ENCODE measurements at places on chromosomes 16 and 17.
A peak's percentile ranks its signal among the peaks of the same experiment; 100 is the strongest.

DNA sequence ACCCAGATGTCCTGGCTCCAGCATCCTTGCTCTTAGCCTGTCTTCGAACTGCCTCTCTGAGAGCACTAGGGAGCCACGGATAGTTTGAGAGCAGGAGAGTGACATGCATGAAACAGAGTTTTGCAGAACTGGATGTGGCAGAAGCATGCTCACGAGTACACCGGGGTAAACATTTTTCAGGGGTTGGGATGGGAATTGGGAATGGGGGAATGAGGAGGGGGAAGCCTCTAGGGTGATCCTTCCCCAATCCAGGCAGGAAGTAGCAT lies 34.2 kb upstream of the CIBAR2 start:
- no peak for DNase-seq

DNA sequence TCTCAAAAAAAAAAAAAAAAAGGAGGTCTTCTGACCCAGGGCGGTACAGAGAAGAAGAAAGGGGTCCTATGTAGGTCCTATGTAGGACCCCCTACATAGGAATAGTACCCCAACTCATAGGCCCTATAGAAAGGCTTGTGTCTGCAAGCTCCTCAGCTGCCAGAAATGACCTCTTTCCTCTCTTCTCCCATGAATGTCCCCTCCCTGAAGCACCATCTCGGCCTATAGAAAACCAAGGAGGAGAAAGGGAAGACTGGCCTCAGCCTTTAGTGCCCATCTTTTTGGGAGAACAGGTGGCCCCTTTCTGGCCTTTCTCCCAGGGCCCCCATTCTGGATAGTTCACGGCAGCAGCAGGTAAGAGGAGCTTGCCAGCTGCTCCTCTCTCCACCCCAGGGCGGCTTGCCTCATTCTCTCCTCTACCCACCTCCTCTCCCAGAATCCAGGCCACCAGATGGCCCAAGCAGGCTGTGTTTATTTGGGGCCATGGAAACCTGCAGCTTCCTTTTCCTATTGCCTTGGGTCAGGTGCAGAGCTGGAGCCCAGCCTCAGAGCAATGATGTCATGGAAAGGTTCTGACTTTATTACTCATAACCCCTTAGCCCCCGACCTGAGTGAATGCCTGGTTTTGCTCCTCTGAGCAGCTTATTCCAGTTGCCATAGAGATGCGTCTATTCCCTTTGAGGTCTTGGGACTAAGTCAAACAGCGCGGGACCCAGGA lies 1.6 kb upstream of the MRPL58 start:
- no peak for DNase-seq

GRCh38 chr17:82014432-82014831 lies 8.2 kb downstream of the CENPX start:
- DNase-seq = no peak

- DNase-seq = no peak
Observed at GRCh38 chr17:40528692-40529417, 27.4 kb upstream of the TNS4 start.

DNA sequence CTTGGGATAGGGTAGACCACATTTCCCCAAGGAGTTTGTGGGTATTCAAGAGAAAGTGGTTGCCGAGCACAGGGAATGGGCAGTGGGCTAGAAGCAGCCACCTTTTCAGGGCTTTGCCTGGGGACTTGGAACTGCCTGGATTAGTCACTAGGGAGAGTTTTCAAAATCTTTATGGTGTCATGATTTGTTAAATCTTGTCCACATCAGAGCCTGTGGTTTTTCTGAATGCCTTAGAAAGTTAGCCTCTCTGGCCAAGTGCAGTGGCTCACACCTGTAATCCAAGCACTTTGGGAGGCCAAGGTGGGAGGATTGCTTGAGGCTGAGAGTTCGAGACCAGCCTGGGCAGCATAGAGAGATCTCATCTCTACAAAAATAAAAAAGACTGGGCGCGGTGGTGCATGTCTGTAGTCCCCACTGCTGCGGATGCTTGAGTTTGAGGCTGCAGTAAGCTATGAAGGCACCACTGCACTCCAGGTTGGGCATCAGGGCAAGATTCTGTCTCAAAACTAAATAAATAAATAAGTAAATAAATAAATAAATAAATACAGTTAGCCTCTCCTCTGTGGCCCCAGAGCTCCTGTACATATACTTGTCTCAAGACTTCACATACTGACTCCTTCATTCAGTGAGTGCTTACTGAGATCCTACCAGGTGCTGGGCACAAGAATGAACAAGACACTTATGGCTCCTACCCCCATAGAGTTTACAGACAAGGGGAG lies 76.3 kb upstream of the HNF1B start:
- no peak for DNase-seq

GRCh38 chr17:45143767-45144198 lies 4.5 kb upstream of the HEXIM1 start:
- no peak for DNase-seq

DNA sequence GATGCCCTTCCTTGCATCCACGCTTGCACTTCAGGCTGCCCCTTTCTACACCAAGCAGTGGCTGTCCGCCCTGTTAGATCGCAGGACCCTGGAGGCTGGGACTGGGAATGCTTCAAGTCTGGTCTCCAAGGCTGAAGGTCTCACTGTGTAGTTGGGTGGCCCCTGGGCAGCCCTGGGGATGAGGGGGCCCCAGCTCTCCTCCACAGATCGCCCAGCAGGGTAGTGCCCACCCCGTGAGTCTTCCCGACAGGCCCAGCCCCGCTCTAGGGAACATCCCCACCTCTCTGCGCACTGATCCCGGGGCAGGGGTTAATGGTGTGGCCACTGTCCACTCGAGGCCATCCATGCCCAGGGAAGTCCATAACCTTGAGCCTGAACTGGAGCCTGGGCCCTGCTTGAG lies 10.3 kb downstream of the ZNF213 start:
- no peak for DNase-seq

DNA sequence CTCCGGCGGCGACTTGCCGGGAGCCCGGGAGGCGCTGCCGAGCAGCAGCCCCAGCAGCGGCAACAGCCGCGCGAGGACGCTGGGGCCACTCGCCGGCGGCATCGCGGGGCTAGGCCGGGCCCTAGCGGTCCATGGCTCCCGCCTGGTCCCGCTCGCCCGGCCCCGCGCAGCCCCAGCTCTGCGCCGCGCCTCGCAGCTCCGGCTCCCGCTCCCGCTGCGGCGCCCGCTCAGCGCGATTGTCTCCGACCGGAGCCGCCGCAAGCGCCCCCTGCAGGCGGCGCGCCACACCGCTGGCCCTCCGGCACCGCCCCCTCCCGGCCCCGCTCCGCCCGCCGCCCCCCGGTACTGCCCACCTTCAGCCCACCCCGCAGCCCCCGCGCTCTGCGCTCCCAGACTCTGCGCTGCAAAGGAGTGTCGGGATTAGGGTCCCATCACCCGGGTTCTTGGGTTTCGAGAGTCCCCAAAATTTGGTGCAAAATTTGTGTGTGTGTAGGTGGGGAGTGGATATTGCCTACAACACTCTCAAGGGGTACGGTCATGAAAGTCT lies at the start of gene FAM171A2:
FAM171A2 (minus strand) TSS at position 241 of the 547 bp plus-strand sequence; CDS start at position 102, 139 bp downstream.
- peak; percentile 46 for DNase-seq

DNA sequence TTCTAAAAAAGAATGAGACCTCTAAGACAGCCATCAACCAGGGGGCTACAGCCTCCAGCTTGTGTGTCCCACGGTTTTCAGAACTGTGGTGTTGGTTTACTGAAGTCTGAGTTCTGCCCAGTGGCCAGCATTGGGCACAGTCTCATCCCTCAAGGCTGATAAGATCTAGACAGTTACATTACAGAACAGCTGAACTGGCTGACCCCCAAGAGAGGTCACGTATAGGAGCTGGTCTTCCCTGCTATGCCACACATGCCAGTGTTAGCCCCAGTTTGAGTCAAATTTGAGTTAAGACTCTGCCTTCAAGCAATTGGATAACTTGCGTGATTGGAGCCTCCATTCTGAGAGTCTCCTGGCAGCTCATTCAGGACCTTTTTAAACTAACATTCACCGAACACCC lies 14.8 kb upstream of the NUP93 start:
- DNase-seq = no peak

GRCh38 chr17:44602390-44602789 lies 45.1 kb downstream of the FZD2 start:
- no peak for DNase-seq

GRCh38 chr17:15220785-15221184 lies 44.3 kb downstream of the PMP22 start:
- no peak for DNase-seq

DNA sequence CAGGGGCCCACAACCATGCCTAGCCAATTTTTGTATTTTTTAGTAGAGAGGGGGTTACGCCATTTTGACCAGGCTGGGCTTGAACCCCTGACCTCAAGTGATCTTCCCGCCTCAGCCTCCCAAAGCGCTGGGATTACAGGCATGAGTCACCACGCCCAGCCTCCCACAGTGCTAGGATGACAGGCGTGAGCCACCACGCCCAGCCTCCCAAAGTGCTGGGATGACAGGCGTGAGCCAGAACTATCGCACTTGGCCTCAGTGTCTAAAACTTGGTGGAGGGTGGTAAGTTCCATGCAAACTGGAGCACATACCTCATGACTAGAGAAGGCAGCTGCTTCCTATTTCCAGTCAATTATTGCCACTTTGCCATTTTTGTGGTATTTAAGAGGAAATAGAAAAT lies 7.1 kb downstream of the HSD17B2 start:
- no peak for DNase-seq

- no peak for DNase-seq
Observed at GRCh38 chr17:12826431-12826830, 37.1 kb downstream of the ARHGAP44 start.

DNA sequence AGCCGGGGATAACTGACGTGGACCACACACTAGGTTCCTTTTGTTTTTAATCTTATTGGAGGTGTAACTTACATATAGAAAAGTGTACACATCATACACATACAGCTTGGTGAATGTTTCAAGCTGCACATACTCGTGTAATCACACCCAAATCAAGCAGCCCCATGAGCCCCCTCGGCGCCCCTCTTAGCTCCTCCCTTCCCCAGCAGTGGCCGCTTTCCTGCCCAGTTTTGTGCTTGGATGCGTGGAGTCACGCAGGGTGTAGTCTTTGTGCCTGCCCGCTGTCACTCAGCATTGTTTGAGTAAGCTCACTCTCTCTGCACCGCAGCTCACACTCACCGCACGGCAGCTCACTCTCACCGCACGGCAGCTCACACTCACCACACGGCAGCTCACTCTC lies 151.7 kb upstream of the CHMP6 start:
- DNase-seq = no peak

DNA sequence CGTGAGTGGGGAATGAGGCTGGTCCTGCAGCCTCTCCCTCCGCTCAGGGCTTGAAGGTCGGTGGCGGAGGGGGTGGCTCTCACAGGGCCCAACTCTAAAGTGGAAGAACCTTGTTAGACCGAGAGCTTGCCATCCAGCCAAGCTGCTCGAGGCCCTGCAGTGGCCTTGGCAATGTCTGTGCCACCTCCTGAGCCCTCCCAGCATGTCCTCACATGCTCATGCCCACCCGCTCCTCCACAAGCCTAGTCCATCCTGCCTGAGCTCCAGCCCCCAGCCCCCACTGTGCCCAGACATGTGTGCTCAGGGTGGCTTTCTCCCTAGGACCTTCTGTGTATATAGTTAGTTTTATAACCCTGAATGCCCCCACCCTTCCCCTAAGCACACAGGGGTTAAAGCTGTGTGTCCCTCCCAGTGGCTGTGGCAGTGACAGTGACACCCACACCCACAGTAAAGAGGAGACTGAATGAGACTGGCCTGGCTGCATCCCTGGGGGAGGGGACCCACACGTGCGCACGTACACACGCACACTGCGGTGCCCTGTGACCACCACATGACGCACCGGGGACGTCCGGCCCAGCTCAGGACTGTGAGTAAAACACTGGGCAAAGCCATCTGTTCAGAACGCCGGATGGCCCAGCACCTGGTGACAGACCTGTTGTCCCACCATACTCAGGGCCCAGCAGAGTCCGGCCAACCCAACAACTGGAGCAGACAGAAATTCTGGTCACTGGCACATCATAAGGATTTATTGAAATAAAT lies 15.6 kb downstream of the PDK2 start:
- no peak for DNase-seq

- no peak for DNase-seq
Observed at GRCh38 chr17:28759256-28759865, 15.6 kb downstream of the TRAF4 start.

DNA sequence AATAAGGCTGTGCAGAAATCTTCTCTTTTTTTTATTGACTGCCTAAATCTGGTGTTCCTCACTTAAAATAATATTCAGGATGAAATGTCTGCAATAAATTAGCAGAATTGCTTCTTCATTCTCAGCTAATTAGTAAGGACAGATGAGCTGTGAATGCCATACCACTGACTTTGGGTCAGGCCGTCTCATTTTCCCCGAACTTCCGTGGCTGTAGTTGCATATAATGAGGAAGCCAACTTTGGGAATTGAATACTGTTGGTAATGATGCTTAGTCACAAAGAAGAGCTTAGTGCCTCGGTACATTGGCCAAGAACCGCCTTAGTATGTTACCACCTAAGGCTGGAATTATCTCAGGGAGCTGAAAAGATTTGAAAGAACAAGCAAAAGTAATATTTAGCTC lies 47.6 kb downstream of the NUP93 start:
- DNase-seq = no peak

DNA sequence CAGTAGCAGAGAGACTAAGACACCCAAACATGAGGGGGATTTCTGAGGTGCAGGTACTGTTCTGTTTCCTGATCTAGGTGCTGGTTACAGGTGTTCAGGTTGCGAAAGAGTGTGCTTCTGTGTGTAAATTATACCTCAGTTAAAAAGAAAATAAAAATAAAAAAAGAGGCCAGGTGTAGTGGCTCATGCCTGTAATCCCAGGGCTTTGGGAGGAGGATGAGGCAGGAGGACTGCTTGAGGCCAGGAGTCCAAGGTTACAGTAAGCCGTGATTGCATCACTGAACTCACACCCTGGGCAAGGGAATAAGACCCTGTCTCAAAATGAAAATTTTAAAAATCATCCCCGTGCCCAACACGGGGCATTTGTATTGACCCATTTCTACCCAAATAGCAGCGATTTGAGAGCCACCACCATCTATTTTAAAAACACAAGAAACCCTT lies 3.2 kb upstream of the DCAF7 start:
- DNase-seq = no peak

DNA sequence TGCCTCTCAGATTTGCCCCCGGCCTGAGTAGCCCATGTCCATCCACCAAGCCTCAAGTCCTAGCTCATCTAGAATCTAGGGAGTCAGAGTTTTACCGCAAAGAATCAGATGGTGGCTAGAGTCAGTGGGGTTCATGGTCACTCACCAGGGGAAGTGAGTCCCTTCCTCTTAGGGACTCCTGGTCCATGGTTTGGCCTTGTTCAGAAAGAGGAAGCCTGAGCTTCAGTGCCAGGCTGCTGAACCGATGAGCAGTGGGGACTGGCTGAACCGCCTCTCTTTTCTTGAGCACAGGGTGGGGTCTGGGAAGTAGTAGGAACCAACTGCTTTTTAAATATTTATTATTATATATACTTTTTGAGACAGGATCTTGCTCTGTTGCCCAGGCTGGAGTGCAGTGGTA lies 160.3 kb downstream of the NTN1 start:
- no peak for DNase-seq
